ENCODE measurements at places on chromosomes 12 and 14. TPM values are rescaled to one million over a fixed set of nuclear protein-coding genes. Genes with fewer than 3 reads are reported as not detected.

TEX52 gene
- not detected for total RNA-seq

KRT5 gene
- total RNA-seq = not detected

CCDC177 gene
- not detected for total RNA-seq

SLC24A4 gene
- total RNA-seq = not detected

TMPRSS12 gene
- not detected for total RNA-seq

OR4E2 gene
- not detected for total RNA-seq

FCF1 gene
- 67.1 TPM for total RNA-seq

Data from M059J (cell line).